ENCODE measurements at places on chromosomes 16 and 17. TPM values are rescaled to one million over a fixed set of nuclear protein-coding genes. Genes with fewer than 3 reads are reported as not detected.
A peak's percentile ranks its signal among the peaks of the same experiment; 100 is the strongest.

DHX40 gene
- 12.6 TPM for total RNA-seq

CRAMP1 gene
- total RNA-seq: 33.1 TPM

MMP15 gene
- total RNA-seq: 81.4 TPM

TBC1D3I gene
- 3.3 TPM for total RNA-seq

PRAC2 gene
- not detected for total RNA-seq

RTN4RL1 gene
- total RNA-seq: not detected

IGSF6 gene
- not detected for total RNA-seq

RGS11 gene
- total RNA-seq: 1.7 TPM

ACBD4 gene
- total RNA-seq: 23.2 TPM

DNA sequence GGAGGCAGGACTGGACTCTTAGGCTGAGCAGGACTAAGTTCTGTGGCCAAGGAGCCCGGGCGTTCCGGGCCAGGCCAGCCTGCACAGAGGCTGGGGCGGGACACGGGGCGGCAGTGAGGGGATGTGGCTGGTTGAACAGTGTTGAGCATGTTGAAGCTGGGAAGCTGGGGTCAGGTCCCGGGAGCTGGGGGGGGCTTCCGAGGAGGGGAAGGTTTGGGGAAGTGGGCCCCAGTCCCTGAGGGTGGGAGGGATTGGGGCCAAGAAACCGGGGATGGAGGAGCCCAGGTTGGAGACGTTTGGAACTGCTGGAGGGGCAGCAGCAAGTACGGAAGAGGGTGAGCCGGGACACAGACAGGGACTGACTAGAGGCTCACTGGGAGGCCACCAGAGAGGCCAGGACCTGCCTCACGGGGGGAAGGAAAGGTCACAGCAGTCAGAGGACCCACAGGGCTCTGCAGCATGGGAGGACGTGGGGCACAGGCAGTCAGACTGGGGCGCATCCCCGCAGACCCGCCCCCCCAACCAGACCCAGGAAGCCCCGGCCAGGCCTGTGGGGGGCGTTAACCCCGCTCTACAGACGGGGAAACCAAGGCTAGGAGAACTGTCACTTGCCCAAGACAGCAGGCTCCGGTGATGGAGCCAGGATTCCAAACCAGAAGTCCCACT is 9.5 kb downstream of the TAX1BP3 start:
- no peak for DNase-seq
- no peaks in the 10 kb centered on the region for H3K4me1 ChIP-seq
- peaks cover 57% of the 10 kb centered on the region for H3K36me3 ChIP-seq
- no peak overlapping the region for H3K27ac ChIP-seq
- no peaks in the 10 kb centered on the region for H3K27me3 ChIP-seq
- no peak overlapping the region for H3K4me3 ChIP-seq

GRCh38 chr17:32116937-32117336 is 25.4 kb upstream of the RHOT1 start:
- DNase-seq: no peak
- H3K27ac ChIP-seq: no peak overlapping the region
- no peaks in the 10 kb centered on the region for H3K36me3 ChIP-seq
- peaks cover 7% of the 10 kb centered on the region for H3K4me1 ChIP-seq
- no peak overlapping the region for H3K4me3 ChIP-seq

DNA sequence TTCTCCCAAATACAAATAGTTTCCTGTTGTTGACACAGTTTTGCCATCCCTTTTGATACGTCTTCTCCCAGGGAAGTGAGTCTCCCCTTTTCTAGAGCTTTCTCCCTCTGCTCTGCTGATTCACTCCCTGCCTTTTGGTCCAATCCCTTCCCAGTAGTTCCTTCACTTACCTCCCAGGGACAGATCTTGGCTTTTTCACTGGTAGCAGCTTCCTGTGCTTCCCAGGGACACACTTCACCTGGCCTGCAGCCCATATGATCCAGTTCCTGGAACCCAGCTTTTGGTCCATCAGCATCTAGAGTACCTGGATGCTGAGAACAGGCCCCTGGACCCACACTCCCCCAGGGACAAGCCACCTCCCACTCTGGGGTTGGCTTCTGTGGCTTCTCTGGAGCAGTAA is 15.8 kb downstream of the GPR179 start:
- H3K4me3 ChIP-seq: no peak overlapping the region
- H3K27me3 ChIP-seq: peaks cover 49% of the 10 kb centered on the region
- H3K27ac ChIP-seq: no peak overlapping the region
- H3K4me1 ChIP-seq: no peaks in the 10 kb centered on the region
- DNase-seq: no peak
- H3K36me3 ChIP-seq: peaks cover 16% of the 10 kb centered on the region

DNA sequence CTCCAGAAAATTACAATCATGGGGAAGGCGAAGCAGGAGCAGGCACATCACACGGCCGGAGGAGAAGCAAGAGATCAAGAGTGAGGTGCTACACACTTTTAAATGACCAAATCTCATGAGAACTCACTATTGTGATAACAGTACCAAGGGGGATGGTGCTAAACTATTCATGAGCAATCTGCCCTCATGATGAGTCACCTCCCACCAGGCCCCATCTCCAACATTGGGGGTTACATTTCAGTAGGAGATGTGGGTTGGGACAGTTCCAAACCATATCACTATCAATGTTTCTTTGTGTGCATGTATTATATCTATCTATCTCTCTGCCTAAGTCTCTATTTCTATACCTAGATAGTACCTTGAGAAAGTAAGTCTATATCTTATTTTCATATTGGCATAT is 724.8 kb downstream of the CDH11 start:
- H3K27ac ChIP-seq: no peak overlapping the region
- H3K27me3 ChIP-seq: no peaks in the 10 kb centered on the region
- H3K36me3 ChIP-seq: no peaks in the 10 kb centered on the region
- no peak for DNase-seq

GRCh38 chr16:73054813-73055482 is 7.0 kb upstream of the ZFHX3 start:
- H3K36me3 ChIP-seq: peaks cover 53% of the 10 kb centered on the region
- no peak overlapping the region for H3K4me3 ChIP-seq
- H3K27me3 ChIP-seq: no peaks in the 10 kb centered on the region
- peaks cover 19% of the 10 kb centered on the region for H3K4me1 ChIP-seq
- H3K27ac ChIP-seq: no peak overlapping the region
- DNase-seq: no peak

DNA sequence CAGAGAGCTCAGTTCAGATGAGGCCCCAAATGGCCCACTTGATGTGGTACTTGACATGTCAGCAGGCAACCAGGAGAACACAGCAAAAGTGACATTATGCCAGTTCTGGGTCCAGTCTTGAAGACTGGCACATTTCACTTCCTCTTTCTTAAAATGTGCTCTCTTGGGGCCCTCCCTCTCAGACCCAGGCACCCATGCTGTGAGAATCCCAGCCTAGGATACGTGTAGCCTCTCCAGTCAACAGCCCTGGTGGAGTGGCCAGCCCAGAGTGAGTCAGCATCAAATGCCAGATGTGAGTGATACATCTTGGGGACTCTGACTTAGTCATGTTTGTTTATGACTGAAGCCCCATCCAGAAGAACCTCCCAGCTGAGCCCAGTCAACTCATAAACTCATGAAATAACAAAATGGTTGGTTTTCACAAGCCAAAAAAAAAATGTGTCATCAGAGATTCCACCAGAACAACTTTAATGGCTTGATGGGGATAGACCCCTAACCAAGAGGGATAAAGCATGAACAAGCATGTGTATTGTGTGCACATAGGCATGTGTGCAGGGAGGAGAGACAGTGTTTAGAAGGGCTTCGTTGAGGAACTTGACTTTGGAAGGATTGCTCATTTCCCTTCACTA is 82.5 kb upstream of the TNRC6C start:
- H3K36me3 ChIP-seq: no peaks in the 10 kb centered on the region
- peaks cover 12% of the 10 kb centered on the region for H3K4me1 ChIP-seq
- H3K27ac ChIP-seq: no peak overlapping the region
- H3K27me3 ChIP-seq: peaks cover 88% of the 10 kb centered on the region
- peak; percentile 23 for DNase-seq

- no peaks in the 10 kb centered on the region for H3K4me1 ChIP-seq
- H3K4me3 ChIP-seq: no peak overlapping the region
- no peaks in the 10 kb centered on the region for H3K36me3 ChIP-seq
- DNase-seq: no peak
- no peak overlapping the region for H3K27ac ChIP-seq
These were observed 731.8 kb downstream of the CDH11 start for GRCh38 chr16:64390102-64390501.

DNA sequence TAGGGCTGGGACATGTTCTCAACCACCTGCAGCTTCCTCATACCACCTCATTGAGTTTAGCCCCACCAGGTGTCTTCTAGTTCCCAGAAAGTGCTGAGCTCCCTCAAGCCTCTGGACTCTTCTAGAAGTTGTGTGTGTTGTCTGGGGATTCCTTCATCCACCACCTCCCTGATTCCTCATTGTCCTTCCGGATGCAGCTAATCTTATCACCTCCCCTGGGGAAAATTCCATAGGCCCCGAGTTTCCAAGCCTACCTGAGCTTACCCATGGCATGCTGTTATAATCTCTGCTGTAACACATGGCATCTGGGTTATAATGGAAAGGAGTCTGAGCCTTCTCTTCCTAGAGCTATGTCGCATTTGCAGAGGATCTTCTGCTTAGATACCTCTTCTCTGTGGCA is 243.5 kb upstream of the SDK2 start:
- peaks cover 83% of the 10 kb centered on the region for H3K27me3 ChIP-seq
- H3K27ac ChIP-seq: no peak overlapping the region
- no peaks in the 10 kb centered on the region for H3K4me1 ChIP-seq
- no peaks in the 10 kb centered on the region for H3K36me3 ChIP-seq
- H3K4me3 ChIP-seq: no peak overlapping the region

DNA sequence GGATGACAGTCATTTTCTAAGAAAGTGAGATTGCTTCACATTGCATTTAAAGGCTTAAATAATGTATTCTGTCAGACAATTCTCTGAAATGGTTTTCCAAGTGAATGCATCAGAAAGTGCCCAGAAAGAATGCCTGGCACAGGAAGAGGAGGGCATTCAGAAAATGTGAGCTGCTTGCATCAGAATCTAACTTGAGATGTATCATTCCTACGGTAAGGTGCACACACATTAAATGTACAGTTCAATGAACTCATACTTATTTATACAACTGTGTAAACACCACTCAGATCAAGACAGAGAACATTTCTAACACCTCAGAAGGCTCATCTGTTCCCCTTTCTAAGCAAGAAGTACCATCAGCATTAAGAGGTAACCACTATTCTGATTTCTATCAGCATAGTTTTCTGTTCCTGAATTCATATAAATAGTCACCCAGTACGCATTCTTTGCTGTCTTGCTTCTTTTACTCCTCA is 638.0 kb downstream of the MAF start:
- no peak overlapping the region for H3K4me3 ChIP-seq
- no peaks in the 10 kb centered on the region for H3K27me3 ChIP-seq
- DNase-seq: no peak
- no peak overlapping the region for H3K27ac ChIP-seq
- no peaks in the 10 kb centered on the region for H3K4me1 ChIP-seq

GRCh38 chr16:48408688-48409087 is 23.5 kb upstream of the SIAH1 start:
- H3K4me1 ChIP-seq: peaks cover 65% of the 10 kb centered on the region
- H3K36me3 ChIP-seq: peaks cover 21% of the 10 kb centered on the region
- no peaks in the 10 kb centered on the region for H3K27me3 ChIP-seq
- peak; percentile 54 for DNase-seq
- peak overlapping the region; percentile 24 for H3K4me3 ChIP-seq

DNA sequence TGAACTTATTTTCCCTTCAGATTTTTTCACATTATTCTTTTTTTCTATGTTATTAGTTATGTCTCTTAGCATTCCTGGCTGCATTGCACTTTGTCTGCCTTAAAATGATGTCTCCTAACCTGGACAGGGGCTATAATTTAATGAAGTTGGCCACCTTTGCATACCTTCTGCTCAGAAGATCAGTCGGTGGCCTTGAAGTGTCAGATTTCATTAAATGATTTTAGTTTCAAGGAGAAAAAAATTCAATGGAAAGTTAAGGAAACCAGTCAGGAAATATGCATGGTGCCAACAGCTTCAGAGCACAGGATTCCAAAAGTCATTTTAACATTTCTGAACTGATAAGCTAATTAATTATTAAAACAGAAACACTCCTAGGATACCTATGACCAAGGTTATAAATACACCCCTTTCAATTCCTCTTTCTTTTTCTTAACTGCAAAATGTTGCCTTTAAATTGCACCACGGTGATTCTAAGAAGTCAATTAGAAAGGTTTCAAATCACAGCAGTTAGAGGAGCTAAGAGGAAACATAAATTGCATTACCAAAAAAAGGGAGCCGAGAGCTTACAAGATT is 533.4 kb downstream of the KCNJ2 start:
- H3K36me3 ChIP-seq: no peaks in the 10 kb centered on the region
- no peak for DNase-seq
- no peak overlapping the region for H3K4me3 ChIP-seq
- no peaks in the 10 kb centered on the region for H3K27me3 ChIP-seq

DNA sequence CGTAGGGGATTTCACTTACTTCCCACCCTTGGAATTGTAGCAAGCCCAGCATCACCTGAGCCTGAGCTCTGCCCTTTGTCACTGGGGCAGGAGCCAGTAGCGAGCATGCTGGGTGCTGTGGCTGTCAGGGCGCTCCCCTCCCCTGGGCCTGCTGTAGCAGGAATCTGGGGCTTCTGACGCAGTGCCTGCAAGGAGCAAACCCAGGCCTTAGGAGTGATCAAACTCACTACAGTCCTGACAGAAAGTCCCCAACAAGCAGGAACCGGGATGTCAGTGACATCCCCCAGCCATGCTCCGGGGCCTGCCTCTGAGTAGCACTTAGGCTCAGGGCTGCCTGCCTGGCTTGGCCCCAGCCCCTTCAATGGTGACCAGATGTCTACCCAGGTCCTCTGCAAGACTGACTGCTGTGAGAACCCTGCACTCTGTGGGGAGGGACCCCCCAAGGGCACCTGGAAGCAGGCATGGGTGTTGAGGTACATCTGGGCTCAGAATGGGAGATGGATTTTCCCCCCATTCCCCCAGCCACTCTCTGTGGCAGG is 23.5 kb downstream of the PLD6 start:
- DNase-seq: no peak
- H3K4me3 ChIP-seq: no peak overlapping the region
- H3K27ac ChIP-seq: peak overlapping the region; percentile 33
- H3K4me1 ChIP-seq: peaks cover 9% of the 10 kb centered on the region

DNA sequence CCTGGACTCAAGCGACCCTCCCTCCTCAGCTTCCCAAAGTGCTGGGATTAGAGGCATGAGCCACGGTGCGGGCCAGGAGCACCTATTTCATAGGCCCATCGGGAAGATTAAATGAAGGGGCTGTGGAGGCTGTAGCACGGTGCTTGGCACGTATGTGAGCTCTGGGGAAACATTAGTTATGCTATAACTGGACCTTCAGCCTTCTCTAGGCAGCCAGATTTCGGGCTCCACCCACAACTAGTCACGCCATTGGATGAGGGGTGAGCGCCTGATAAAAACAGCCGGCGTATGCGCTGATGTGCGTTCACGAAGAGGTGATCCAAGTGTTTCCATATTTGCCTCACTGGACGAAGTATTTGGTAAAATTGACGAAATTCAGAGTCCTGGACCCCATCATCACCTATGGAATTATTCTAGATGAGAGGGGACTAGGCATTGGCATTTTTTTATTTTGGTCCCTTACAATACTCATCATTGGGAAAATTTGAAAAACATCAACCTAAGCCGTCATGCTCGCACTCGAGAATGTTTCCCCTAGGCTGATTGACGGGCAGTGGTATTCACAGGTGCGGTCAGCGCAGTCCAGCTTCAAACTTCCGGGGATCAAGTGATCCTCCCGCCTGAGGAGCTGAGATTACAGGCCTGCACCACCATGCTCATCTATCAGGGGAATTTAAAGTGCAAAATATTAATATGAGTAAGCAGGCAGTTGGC is 1.8 kb upstream of the ANKRD11 start:
- H3K27ac ChIP-seq: peak overlapping the region; percentile 97
- peak overlapping the region; percentile 90 for H3K4me3 ChIP-seq
- H3K27me3 ChIP-seq: no peaks in the 10 kb centered on the region
- peaks cover 42% of the 10 kb centered on the region for H3K36me3 ChIP-seq
- peaks cover 22% of the 10 kb centered on the region for H3K4me1 ChIP-seq
- no peak for DNase-seq

Data from Calu3 (cell line).